A549 treated with DMSO at 1 μM for 4 hours (cell line): ENCODE measurements at places on chromosomes 1 and 21. TPM values are rescaled to one million over a fixed set of nuclear protein-coding genes. Genes with fewer than 3 reads are reported as not detected.

Gene OR2L13
- not detected in 5 replicates for total RNA-seq

Gene F13B
- 0.05 to 0.13 TPM in 2 of 5 replicates, not detected in the others for total RNA-seq

Gene SPTA1
- total RNA-seq: not detected in 5 replicates

Gene LCE1C
- not detected in 5 replicates for total RNA-seq

Gene SLC44A3
- total RNA-seq: 1.6 to 2.1 TPM (median 1.9 TPM) in 5 replicates

Gene GJA9
- 0.05 to 0.09 TPM (median 0.08 TPM) in 3 of 5 replicates, not detected in the others for total RNA-seq

Gene CC2D1B
- total RNA-seq: 14.6 to 21.7 TPM (median 17.4 TPM) in 5 replicates

Gene HEYL
- total RNA-seq: 2.9 to 3.5 TPM (median 3.1 TPM) in 5 replicates

Gene TFAP2E
- 0.35 to 0.77 TPM (median 0.47 TPM) in 5 replicates for total RNA-seq

Gene HIPK1
- total RNA-seq: 13.5 to 21.7 TPM (median 19.9 TPM) in 5 replicates

Gene MIB2
- 8.8 to 24.1 TPM (median 17.7 TPM) in 5 replicates for total RNA-seq

Gene C8B
- not detected in 5 replicates for total RNA-seq

Gene CTNNBIP1
- 7.8 to 12.2 TPM (median 9.0 TPM) in 5 replicates for total RNA-seq

Gene RUNX3
- total RNA-seq: 5.1 to 9.6 TPM (median 6.2 TPM) in 5 replicates

Gene MATN1
- total RNA-seq: 0.10 to 0.12 TPM (median 0.11 TPM) in 4 of 5 replicates, not detected in the other

Gene TNFRSF8
- 0.06 to 0.19 TPM (median 0.08 TPM) in 5 replicates for total RNA-seq

Gene SMIM11
- total RNA-seq: 1.7 to 24.3 TPM (median 13.0 TPM) in 5 replicates

Gene OR1C1
- not detected in 5 replicates for total RNA-seq

Gene KRTAP12-1
- total RNA-seq: not detected in 5 replicates

Gene LCE2B
- not detected in 5 replicates for total RNA-seq

Gene HES3
- 0.15 TPM in 1 of 5 replicates, not detected in the others for total RNA-seq

Gene TRIM67
- 0.17 to 0.28 TPM (median 0.22 TPM) in 5 replicates for total RNA-seq

Gene NPPB
- total RNA-seq: 0.13 to 0.32 TPM in 2 of 5 replicates, not detected in the others

Gene TOE1
- 12.3 to 14.6 TPM (median 14.3 TPM) in 5 replicates for total RNA-seq

Gene PDZK1IP1
- total RNA-seq: 6.1 to 9.3 TPM (median 7.9 TPM) in 5 replicates

Gene SPAG17
- not detected in 5 replicates for total RNA-seq

Gene RGS2
- 16.5 to 24.1 TPM (median 20.0 TPM) in 5 replicates for total RNA-seq

Gene PROX1
- total RNA-seq: 0.05 to 0.46 TPM (median 0.06 TPM) in 4 of 5 replicates, not detected in the other

Gene ANGPTL3
- total RNA-seq: not detected in 5 replicates

Gene LRRIQ3
- 0.54 to 0.98 TPM (median 0.82 TPM) in 5 replicates for total RNA-seq

Gene PLCH2
- total RNA-seq: 0.12 to 0.36 TPM (median 0.32 TPM) in 5 replicates

Gene PADI3
- 1.3 to 2.0 TPM (median 1.8 TPM) in 5 replicates for total RNA-seq

Gene MOB3C
- total RNA-seq: 4.1 to 5.1 TPM (median 4.5 TPM) in 5 replicates

Gene CYP4A11
- not detected in 5 replicates for total RNA-seq

Gene PHC2
- total RNA-seq: 85.0 to 101 TPM (median 87.8 TPM) in 5 replicates

Gene PUSL1
- 15.4 to 25.1 TPM (median 23.2 TPM) in 5 replicates for total RNA-seq

Gene CDC7
- 4.6 to 7.4 TPM (median 6.6 TPM) in 5 replicates for total RNA-seq

Gene DNAJC28
- total RNA-seq: 0.26 to 0.49 TPM (median 0.40 TPM) in 5 replicates

Gene NECTIN4
- 1.3 to 1.9 TPM (median 1.7 TPM) in 5 replicates for total RNA-seq

Gene ABCA4
- 0.05 to 0.11 TPM (median 0.06 TPM) in 5 replicates for total RNA-seq

Gene AKNAD1
- 0.72 to 1.1 TPM (median 0.87 TPM) in 5 replicates for total RNA-seq

Gene SUMO3
- 63.0 to 67.5 TPM (median 65.3 TPM) in 5 replicates for total RNA-seq

Gene AMY1B
- not detected in 5 replicates for total RNA-seq

Gene MPL
- total RNA-seq: 0.26 TPM in 1 of 5 replicates, not detected in the others

Gene TMCC2
- 2.8 to 3.3 TPM (median 3.1 TPM) in 5 replicates for total RNA-seq

Gene GOLT1A
- 3.8 to 6.4 TPM (median 5.5 TPM) in 5 replicates for total RNA-seq

Gene AIRE
- not detected in 5 replicates for total RNA-seq

Gene OR2T6
- total RNA-seq: not detected in 5 replicates
